ENCODE measurements at places on chromosomes 5 and 9. TPM values are rescaled to one million over a fixed set of nuclear protein-coding genes. Genes with fewer than 3 reads are reported as not detected.

GRCh38 chr5:137607771-137608170 lies 108.6 kb upstream of the SPOCK1 start:
- DNase-seq: no peak

DNA sequence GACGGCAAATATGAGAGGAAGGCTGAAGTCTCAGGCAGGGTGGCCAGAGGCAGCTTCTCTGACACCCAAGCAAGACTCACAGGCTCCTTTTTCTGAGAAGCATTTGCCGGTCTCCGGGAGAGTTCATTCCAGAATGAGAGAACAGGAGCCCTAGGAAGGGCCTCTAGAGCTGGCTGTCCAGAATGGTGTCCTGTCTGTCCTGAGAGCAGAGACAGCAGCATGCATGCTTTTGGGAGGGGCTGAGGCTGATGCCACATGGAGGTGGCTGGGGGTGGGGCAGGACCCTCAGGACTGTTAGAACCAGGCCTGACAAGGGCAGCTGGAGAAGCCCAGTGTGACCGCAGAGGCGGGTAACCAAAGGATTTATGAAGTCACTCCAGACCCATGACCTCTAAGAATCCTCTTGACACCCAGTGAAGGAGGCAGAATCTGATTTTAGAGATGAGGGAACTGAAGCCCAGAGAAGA lies 60.0 kb downstream of the SHB start:
- DNase-seq: no peak

Gene PCDHB2
- total RNA-seq: 0.52 TPM

DNA sequence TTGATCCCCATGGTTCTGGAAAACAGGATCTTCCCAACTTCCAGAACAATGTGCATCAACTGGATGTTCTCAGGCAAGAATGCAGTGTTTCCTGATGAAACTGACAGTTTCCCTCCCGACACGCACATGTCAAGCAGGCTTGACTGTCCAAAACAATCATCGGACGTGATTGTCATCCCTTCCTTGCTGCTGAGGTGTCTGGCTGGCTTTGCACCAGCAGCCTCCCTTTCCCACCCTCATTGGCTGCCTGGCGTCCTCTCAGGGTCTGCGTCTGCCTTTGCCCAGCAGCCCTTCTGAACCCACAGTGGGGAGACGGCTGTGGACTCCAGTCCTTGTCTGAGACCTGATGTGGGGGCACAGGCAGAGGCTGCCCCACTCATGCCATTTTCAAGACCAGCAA lies 110.8 kb downstream of the MARCHF3 start:
- no peak for DNase-seq

DNA sequence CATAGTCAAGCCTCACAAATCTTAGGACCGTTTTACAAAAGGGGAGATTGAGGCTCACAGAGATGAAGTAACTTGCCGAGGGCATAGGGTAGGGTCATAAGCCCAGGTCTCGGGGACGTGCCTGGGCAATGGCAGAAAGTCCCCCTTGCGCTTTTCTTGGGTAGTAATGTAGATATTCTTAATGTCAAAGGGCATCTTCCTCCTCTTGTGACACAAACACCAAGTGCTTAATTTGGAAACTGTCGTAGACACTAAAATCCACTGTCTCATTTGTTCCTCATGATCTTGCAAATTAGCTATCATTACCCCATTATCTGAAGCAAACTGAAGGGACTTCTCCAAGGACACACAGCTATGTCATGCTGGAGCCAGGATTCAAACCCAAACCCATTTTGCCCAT lies 180.8 kb downstream of the GAS1 start:
- no peak for DNase-seq

Measured in NCI-H460 (cell line).